ENCODE measurements at places on chromosomes 13 and 19. TPM values are rescaled to one million over a fixed set of nuclear protein-coding genes. Genes with fewer than 3 reads are reported as not detected.
A peak's percentile ranks its signal among the peaks of the same experiment; 100 is the strongest.

The PAN3 gene
- total RNA-seq: 20.9 TPM

GRCh38 chr19:6047256-6047655, 63.0 kb downstream of the RFX2 start:
- DNase-seq: no peak

DNA sequence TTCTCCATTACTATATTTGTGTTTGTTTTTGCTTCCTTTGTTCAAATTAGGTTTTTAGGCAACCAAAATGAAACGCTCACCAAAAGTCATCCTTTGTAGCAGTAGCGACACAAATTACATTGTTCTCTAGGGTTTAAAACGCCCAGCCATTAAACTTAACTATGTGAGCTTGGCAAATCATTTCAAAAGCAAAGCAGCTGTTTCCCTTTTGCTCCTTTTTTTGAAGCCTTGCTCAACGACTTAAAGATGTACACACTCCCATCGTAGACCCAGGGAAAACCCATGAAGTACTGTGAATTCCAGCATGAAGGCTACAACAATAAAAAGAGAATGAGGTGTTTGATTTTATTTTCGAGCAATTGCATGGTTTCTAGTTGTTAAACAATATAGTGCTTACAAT, 106.7 kb downstream of the RAP2A start:
- DNase-seq: peak; percentile 49

GRCh38 chr13:23652909-23653726, 82.9 kb downstream of the TNFRSF19 start:
- no peak for DNase-seq

GRCh38 chr19:55287361-55288079, 3.7 kb downstream of the BRSK1 start:
- DNase-seq: no peak
